Ascending aorta (tissue), 2 donors: ENCODE measurements at places on chromosomes 6 and 20. TPM values are rescaled to one million over a fixed set of nuclear protein-coding genes. Genes with fewer than 3 reads are reported as not detected.

- H3K4me1 ChIP-seq = no peaks in the 10 kb centered on the region
- H3K27ac ChIP-seq = no peak overlapping the region
- H3K36me3 ChIP-seq = no peaks in the 10 kb centered on the region
- DNase-seq = no peak
- no peak overlapping the region for H3K4me3 ChIP-seq
Measured at GRCh38 chr6:71385111-71385822, 96.7 kb downstream of the OGFRL1 start.

DNA sequence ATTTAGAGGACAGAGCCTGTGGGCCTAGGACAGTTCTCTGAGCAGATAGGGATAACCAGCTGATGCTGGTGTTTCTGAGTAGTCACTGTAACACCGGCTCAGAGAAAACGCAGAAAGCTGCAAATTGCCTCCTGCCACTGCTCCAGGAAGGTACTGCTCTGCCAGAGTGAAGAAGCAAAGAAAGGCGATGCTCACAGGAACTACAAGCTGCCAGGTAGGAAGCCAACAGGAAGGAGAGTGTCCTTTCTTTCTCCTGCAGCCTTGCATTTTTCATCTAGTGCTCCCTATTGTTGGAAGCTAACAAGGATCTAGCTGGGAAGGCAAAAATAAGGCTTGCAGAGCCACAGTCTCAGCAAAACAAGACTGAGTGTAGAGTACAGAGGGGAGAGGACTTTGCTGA is 70.7 kb upstream of the RAB32 start:
- no peaks in the 10 kb centered on the region for H3K27me3 ChIP-seq
- DNase-seq = no peak
- H3K27ac ChIP-seq = no peak overlapping the region
- H3K4me3 ChIP-seq = no peak overlapping the region

DNA sequence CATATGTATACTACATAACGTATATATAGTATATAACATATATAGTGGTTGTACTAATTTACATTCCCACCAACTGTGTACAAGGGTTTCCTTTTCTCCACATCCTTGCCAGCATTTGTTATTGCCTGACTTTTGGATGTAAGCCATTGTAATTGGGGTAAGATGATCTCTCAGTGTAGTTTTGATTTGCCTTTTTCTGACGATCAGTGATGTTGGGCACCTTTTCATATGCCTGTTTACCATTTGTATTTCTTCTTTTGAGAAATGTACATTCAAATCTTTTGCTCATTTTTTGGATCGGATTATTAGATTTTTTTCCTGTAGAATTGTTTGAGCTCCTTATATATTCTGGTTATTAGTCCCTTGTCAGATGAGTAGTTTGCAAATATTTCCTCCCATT is 11.4 kb downstream of the SYNJ2 start:
- DNase-seq = no peak
- no peaks in the 10 kb centered on the region for H3K27me3 ChIP-seq
- H3K4me1 ChIP-seq = peaks cover 14% of the 10 kb centered on the region
- H3K27ac ChIP-seq = no peak overlapping the region

- H3K4me3 ChIP-seq = no peak overlapping the region
- no peak overlapping the region for H3K27ac ChIP-seq
- H3K27me3 ChIP-seq = no peaks in the 10 kb centered on the region
- no peaks in the 10 kb centered on the region for H3K4me1 ChIP-seq
- no peaks in the 10 kb centered on the region for H3K36me3 ChIP-seq
- DNase-seq = no peak
Measured at GRCh38 chr20:45503403-45503802, 12.0 kb downstream of the SPINT3 start.

DNA sequence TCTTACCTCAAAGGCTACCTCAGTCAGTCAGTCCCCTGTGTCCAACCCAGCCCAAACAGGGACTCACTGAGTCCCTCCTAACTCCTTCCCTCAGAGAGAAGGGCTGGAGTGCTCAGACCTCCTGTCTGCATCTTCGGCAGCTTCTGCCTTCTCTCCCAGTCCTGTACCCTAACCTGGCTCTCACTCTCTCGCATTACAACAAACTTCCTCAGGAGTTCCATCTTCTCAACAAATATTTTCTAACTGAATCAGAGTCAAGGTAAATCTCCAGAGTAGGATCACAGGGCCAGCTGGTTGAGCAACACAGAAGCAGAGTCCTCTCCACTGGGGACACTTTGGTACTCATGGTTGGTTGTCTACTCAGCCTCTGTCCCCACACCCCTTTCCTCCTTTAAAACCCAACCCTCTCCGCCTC is 92.3 kb downstream of the MRPL14 start:
- no peaks in the 10 kb centered on the region for H3K4me1 ChIP-seq
- no peak overlapping the region for H3K27ac ChIP-seq
- DNase-seq = no peak

DNA sequence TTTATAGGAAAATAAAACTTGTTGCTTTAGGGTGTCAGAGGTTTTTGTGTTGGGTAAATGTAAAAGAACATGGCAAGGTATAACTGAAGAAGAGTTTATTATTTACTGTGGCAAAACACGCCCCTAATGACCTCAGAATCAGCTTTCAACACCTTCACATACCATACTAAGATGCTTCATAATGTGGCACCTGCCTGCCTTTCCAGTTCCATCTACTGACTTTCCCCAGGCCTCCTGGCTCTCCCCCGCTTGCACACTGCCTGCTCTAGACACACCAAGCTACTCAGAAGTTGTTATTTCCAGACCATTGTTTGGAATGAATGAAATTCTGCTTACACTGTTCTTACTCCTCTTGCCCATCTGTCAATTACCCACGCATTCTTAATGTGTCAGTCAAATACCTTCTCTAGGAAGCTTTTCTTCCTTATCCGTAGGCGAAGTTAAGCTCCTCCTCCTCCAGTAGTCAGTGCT is 1.8 kb downstream of the TIAM2 start:
- no peak overlapping the region for H3K27ac ChIP-seq
- no peaks in the 10 kb centered on the region for H3K36me3 ChIP-seq
- no peak for DNase-seq
- no peaks in the 10 kb centered on the region for H3K27me3 ChIP-seq
- H3K4me3 ChIP-seq = no peak overlapping the region
- no peaks in the 10 kb centered on the region for H3K4me1 ChIP-seq

- H3K36me3 ChIP-seq = no peaks in the 10 kb centered on the region
- no peak overlapping the region for H3K27ac ChIP-seq
- H3K4me1 ChIP-seq = no peaks in the 10 kb centered on the region
Measured at GRCh38 chr6:48550603-48551002, 439.6 kb upstream of the PTCHD4 start.

GRCh38 chr6:157873735-157874344 is 50.8 kb downstream of the SNX9 start:
- no peak overlapping the region for H3K4me3 ChIP-seq
- H3K27me3 ChIP-seq = no peaks in the 10 kb centered on the region
- peak; percentile 85 for DNase-seq
- no peaks in the 10 kb centered on the region for H3K4me1 ChIP-seq

DNA sequence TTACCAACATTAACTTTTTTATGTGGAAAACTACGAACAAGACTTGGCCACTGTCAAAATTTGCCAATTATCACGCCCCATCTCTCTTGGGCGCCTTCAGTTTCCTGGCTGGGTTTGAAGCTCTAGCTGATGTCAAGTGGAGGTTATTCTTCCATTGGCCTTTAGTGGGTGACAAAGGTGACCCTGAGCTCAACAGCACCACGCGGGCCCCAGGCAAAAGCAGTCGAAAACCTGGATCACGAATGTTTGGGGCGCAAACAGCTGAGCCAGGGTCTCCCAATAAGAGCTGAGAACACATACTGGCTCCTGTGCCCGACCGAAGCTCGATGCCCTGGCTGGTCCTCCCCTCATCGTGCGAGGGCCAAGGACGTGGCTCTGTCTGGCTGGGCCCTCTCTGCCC is 26.8 kb downstream of the SLC17A9 start:
- H3K4me1 ChIP-seq = no peaks in the 10 kb centered on the region
- H3K4me3 ChIP-seq = no peak overlapping the region
- no peak overlapping the region for H3K27ac ChIP-seq
- H3K27me3 ChIP-seq = no peaks in the 10 kb centered on the region

GRCh38 chr20:57450931-57451330 is 59.7 kb downstream of the RBM38 start:
- H3K4me3 ChIP-seq = no peak overlapping the region
- H3K27ac ChIP-seq = no peak overlapping the region
- H3K36me3 ChIP-seq = no peaks in the 10 kb centered on the region
- H3K27me3 ChIP-seq = no peaks in the 10 kb centered on the region
- peaks cover 8% of the 10 kb centered on the region for H3K4me1 ChIP-seq

GRCh38 chr20:63961664-63962425 is 5.6 kb upstream of the UCKL1 start:
- peaks cover 10% of the 10 kb centered on the region for H3K36me3 ChIP-seq
- no peak overlapping the region for H3K27ac ChIP-seq
- H3K4me3 ChIP-seq = no peak overlapping the region
- DNase-seq = no peak

DNA sequence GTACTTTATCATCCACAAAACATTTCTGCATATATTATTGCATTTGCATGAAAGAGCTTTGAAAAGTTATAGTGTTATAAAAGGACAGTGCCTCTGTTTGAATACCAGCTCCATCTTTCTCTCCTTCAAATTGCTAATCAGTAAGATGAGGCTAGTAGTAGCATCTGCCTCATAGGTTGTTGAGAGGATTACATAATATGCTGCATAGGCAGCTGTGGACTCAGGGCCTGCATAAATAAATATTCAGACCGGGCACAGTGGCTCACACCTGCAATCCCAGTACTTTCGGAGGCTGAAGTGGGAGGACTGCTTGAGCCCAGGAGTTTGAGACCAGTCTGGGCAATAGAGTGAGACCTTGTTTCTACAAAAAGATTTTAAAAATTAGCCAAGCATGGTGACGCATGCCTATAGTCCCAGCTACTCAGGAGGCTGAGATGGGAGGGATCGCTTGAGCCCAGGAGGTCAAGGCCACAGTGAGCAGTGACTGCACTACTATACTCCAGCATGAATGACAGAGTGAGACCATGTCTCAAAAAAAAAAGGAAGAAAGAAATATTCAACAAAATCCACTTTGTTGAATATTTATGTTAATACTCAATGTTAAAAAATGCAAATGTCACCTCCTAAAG is 18.3 kb upstream of the SEC63 start:
- no peak overlapping the region for H3K4me3 ChIP-seq
- no peaks in the 10 kb centered on the region for H3K27me3 ChIP-seq
- no peak for DNase-seq
- no peaks in the 10 kb centered on the region for H3K4me1 ChIP-seq
- H3K36me3 ChIP-seq = no peaks in the 10 kb centered on the region

GRCh38 chr6:86148586-86148985 is 505.9 kb upstream of the SYNCRIP start:
- no peak overlapping the region for H3K27ac ChIP-seq

DNA sequence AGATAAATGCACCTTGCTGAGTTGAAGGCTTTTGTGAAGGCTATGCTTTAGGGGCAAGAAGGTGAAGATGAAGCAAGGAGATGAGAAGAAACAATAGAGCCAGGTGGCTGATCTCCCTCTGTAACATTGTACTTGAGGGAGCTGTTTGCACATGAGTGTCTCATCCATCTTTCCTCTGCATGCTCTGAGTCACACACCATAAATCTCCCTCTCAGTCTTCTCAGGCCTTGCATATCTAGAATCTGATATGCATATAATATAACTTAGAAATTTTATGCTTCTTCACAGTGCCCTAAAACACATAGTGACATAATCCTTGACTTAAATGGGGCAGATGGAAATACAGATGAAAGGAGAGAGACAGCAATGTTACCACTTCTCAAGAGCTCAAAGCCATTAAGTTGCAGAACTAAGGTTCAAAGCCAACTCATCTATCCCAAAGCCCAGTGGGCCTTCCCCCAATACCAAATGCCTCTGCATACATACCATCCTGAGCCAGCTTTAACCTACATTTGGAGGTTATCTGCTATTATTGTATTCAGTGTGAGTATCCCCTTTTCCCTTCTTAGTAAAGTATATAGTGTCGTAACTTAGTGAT is 62.4 kb upstream of the STXBP5 start:
- no peak for DNase-seq
- no peaks in the 10 kb centered on the region for H3K4me1 ChIP-seq
- H3K27me3 ChIP-seq = no peaks in the 10 kb centered on the region
- H3K36me3 ChIP-seq = no peaks in the 10 kb centered on the region
- H3K27ac ChIP-seq = no peak overlapping the region
- no peak overlapping the region for H3K4me3 ChIP-seq

- H3K36me3 ChIP-seq = no peaks in the 10 kb centered on the region
- DNase-seq = no peak
- no peaks in the 10 kb centered on the region for H3K27me3 ChIP-seq
- H3K27ac ChIP-seq = peak overlapping the region; percentile 84
- no peak overlapping the region for H3K4me3 ChIP-seq
Measured at GRCh38 chr6:36376742-36377141, 10.7 kb downstream of the ETV7 start.

DNA sequence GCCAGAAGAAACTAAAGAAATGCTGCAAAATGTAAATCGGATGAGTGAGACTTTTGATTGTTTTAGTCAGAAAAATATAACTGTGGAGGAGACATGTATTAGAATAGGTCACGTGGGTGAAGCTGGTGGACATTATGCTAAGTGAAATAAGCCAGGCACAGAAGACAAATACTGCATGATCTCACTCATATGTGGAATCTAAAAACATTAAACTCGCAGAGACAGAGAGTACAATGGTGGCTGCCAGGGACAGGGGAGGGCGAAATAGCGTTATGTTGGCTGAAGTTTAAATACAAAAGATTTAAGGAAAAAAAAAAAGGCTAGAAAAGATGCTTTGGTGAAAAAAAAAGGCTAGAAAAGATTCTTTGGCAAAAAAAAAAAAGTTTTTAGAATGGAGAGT is 63.5 kb upstream of the HDDC2 start:
- H3K36me3 ChIP-seq = no peaks in the 10 kb centered on the region
- no peak for DNase-seq
- H3K4me1 ChIP-seq = peaks cover 25% of the 10 kb centered on the region
- no peak overlapping the region for H3K4me3 ChIP-seq
- peak overlapping the region; percentile 90 for H3K27ac ChIP-seq
- H3K27me3 ChIP-seq = no peaks in the 10 kb centered on the region

- H3K27ac ChIP-seq = no peak overlapping the region
- H3K4me3 ChIP-seq = no peak overlapping the region
Measured at GRCh38 chr6:139230391-139230840, 61.4 kb downstream of the TXLNB start.

DNA sequence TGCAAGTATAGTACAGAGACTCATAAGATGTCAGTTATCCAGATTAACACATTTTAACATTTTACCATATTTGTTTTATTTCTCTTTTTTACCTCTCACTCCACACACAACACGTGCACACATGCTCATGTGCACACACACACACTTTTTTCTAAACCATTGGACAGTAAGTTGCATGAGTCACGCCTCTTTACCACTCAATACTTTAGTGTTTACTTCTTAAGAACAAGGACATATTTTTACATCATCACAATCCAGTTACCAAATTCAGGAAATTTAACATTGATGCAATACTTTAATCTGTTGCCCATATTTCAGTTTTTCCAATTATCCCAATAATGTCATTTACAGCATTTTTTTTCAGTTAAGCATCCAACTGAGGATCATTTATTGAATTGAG is 109.0 kb downstream of the RIN2 start:
- H3K27ac ChIP-seq = no peak overlapping the region
- no peaks in the 10 kb centered on the region for H3K36me3 ChIP-seq
- no peak for DNase-seq

RAET1E gene
- total RNA-seq = not detected

LTB gene
- not detected for total RNA-seq

CCN6 gene
- not detected for total RNA-seq

RNF182 gene
- total RNA-seq = 3.0 TPM

GPX5 gene
- not detected for total RNA-seq

THBD gene
- total RNA-seq = 326 TPM

DEFB128 gene
- not detected for total RNA-seq

SIRPB2 gene
- total RNA-seq = 8.6 TPM

DYNLT1 gene
- 5.7 TPM for total RNA-seq

MEI4 gene
- total RNA-seq = not detected
